Activated gamma-delta T cell treated with Interleukin-2 at 50 U/mL for 16 hours (primary cell): ENCODE measurements at places on chromosomes 6 and 20.

DNA sequence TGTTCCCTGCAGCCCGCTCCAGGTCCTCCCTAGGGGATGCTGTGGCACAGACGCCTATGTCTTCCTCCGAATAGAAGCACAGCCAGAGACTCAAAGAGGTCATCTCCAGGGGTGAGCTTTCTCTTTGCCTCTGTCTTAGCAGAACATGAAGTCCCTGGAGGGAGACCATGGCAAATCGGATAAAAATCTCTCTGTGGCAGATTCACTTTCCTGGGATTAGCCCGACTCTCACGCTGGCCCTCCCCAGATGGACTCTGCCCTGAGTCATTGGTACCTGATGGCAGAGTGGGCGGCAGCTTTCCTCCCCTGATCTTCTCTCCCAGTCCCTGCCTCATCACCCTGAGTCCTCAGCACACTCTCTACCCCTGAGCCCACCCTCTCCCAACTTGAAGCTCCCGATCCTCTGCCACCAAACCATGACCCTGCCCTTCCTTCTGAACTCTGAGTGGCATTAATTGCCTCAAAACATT is 58.0 kb upstream of the CCDC167 start:
- DNase-seq, result no peak

GRCh38 chr6:145863988-145864616 is 49.5 kb upstream of the FBXO30 start:
- no peak for DNase-seq

GRCh38 chr6:142474531-142475289 is 172.9 kb downstream of the ADGRG6 start:
- no peak for DNase-seq

DNA sequence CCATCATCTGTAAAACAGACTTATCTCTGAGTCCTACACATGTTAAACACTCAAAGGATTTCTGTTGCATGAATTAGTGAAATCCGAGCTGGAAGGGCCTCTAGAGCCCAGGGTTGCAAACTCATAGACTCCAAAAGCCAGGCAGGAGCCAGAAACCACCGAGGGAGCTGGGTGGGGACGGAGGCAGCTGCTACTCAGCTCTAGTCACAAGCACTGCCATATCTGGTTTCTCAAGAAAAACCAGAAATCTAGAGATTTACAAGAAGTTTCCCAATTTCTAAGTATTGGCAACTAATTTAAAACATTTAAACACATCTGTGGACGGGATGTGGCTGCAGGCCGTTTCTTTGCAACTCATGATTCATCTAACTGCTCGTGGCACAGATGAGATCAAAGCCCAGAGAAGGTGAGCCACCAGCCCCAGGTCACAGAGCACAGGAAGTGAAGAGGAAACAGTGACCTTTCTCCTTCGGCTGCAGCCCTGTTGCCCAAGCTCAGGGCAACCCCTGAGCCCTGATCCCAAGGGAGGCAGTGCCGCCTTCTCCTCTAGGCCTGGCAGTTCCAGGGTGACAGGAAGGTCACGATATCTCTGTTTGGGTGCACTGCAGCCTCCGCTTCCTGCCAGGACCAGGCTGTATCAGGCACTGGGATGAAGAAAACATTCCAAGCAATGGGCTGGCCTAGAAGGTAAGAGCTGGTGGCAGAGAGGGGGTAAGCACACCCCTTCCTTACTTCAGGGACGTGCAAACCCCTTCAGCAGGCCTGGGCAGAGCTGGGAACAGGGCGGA is 26.4 kb upstream of the PTGIS start:
- peak; percentile 43 for DNase-seq
